Frontal cortex (tissue), 4 donors: ENCODE measurements at places on chromosomes 4 and X.

DNA sequence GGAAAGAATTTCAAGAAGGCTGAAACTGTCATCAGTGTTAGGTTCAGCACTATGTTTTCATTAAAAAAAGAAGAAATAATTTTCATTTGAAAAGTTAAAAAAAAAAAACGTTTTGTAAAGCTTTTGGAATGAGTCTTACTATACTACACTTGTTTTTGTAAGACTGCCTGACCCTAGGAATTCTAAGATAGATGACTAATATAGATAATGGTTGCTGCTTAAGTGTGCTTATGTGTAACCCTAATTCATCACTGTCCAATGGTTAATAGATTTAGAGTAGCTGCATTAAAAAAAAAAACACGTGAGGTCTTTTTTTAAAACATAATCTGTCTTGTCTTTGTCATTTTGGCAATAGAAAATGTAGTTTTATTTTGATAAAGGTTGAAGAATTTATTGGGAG is 323.2 kb downstream of the IL1RAPL1 start:
- no peak for DNase-seq

- no peak for DNase-seq
Measured at GRCh38 chrX:95974096-95974470, 710.6 kb upstream of the DIAPH2 start.

GRCh38 chrX:43958529-43958928 is 14.7 kb downstream of the NDP start:
- no peak for DNase-seq

GRCh38 chrX:21932292-21933002 is 8.1 kb upstream of the SMS start:
- no peak for DNase-seq

DNA sequence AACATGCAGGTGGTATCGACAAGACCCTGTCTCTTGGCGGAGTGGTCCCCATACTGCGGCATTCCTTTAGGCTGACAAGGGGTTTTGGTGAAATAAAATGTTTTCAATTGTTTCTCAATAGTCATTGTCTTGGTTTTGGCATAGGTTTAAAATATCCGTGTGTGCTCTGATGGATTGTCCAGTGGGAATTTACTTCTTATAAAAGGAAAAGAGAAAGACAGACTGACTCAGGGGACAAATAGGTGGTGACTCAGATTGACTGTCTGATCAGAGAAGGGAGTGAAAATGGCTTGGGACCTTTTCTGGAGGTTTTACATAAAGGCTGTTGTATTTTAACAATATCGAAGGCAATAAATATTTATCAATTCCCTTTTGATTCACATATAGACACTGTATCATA is 129.8 kb downstream of the SORBS2 start:
- DNase-seq: no peak

GRCh38 chrX:136147315-136147901 is at the start of gene FHL1:
Gene FHL1 (plus strand): TSS chrX:136147533.
- DNase-seq: peak; percentile 66

DNA sequence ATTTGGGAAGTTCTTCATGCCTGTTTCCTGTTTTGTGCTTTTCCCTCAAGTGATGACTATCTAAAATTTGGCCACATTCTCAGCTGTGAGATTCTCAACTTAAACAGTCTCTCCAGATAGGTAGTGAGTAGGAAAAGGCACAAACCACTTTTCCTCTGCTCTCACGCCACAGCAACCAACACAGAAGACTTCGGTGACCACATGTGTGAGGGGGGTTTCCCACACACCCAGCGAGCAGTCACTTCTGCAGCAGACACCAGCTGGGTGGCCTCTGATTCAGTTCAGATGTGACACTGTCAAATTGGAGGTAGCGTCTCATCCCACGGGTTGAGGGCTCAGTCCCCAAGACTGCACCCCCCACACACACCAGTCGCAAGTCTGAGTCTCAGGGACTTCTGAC is 25.1 kb upstream of the CLDN34 start:
- DNase-seq: no peak

- no peak for DNase-seq
Measured at GRCh38 chr4:153293742-153294057, 50.8 kb upstream of the MND1 start.

DNA sequence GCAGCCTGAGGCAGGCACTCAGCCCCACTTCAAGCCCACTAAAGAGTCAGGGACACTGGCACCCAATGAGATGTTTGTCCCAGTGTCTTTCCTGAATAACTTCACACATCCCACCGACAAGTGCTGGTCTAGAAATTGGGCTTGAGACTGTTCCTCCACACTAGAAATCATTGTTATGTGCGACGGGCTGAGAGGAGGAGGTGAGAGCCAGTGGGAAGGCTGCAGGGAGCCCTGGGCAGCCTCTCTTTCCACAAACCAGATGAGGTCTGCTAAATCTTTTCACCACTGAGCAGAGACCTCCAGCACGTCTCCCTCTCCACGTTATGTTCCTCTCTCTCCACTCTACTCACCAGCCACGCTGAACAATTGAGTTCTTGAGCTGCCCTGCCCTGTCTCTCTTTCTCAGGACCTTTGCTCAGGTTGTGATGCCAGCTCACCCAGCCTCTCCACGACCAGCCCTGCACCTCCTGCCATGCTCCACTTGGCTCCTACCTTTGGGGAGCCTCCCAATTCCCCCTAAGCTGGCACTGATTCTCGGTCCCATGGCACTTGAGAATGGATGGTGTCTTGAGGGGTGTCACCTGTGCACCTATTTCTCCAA is 8.4 kb downstream of the SCD5 start:
- no peak for DNase-seq

- DNase-seq: no peak
Measured at GRCh38 chr4:3335385-3335784, 42.6 kb downstream of the RGS12 start.

DNA sequence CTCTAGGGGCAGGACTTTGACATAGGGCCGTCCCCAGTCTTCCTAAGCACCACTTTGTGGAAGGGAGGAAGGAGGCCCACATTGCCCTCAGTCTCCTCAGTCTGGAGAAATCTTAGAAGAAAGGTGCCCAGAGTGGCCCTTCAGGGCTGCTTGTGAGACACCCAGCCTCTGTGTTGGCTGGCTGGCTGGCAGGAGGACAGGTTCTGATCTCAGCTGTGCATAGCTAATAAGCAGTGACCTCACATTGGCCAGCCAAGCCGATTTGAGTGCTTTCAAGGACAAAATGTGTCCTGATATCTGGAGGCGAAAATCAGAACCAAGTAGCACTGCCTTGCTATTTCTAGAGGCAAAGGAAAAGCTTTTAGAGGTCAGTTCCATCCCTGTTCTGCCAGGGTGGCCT is 211.5 kb downstream of the BCOR start:
- no peak for DNase-seq

GRCh38 chr4:173281406-173282255 is 52.5 kb downstream of the HMGB2 start:
- DNase-seq: no peak

- no peak for DNase-seq
Measured at GRCh38 chr4:113541933-113542332, 219.6 kb downstream of the CAMK2D start.

- DNase-seq: no peak
Measured at GRCh38 chrX:64427281-64427680, 32.0 kb upstream of the MTMR8 start.

DNA sequence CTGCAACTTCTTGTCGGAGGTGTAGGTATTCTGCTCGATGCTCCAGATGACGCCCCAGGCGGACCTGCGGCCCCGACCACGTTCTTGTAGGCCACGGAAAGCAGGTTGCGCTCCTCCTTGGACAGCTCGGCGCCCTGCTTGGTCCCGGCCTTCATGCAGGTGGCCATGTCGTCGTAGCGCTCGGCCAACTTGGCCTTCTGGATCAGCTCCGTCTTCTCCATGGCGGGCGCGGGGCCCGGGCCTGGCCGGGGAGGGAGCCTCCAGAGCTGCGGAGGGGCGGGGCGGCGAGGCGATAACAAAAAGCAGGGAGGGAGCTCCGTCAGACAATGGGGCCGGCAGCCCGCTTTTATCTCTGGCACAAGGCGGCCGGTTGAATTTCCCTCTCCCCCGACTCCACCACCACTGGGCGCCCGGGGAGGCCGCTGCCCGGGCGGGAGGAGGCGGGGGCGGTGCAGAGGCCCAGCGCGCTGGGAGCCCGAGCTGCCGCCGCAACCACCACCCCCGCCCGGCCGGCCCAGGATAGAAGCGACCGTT is 28.3 kb upstream of the DRP2 start:
- peak; percentile 21 for DNase-seq

DNA sequence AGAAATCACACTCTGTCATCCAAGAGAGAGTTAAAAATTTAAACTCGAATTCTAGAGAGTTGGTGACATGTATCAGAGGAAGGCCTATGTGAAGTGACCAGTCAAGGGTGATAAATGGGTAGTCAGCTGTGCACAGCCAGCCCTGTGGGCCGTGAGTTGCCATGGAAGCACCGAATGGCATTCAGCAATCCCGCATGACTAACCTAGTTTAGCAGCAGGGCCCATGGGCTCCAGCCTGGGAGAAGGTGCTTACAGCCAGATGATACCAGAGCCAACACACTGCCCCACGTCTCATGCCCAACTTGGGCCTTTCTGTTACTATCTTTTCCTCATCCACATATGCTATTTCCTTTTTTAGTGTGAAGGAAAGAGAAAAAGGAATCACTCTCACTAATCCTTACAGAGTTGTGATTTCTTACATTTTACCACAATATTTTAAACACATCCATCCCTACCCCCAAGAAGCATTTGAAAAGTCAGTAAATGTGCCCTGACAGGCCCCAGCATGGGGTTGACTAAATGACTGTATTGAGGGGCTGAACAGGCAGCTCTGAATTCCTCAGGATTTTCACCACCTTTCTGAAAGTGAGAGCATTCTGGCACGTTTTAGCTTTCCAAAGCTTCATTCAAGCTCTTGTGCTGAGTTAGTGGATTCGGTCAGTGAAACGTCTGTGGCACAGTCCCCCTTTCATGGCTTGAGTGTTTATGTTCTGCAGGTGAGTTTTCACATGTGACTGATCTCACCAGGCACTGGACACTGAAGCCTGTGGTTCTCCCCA is 104.2 kb downstream of the AFF1 start:
- no peak for DNase-seq

DNA sequence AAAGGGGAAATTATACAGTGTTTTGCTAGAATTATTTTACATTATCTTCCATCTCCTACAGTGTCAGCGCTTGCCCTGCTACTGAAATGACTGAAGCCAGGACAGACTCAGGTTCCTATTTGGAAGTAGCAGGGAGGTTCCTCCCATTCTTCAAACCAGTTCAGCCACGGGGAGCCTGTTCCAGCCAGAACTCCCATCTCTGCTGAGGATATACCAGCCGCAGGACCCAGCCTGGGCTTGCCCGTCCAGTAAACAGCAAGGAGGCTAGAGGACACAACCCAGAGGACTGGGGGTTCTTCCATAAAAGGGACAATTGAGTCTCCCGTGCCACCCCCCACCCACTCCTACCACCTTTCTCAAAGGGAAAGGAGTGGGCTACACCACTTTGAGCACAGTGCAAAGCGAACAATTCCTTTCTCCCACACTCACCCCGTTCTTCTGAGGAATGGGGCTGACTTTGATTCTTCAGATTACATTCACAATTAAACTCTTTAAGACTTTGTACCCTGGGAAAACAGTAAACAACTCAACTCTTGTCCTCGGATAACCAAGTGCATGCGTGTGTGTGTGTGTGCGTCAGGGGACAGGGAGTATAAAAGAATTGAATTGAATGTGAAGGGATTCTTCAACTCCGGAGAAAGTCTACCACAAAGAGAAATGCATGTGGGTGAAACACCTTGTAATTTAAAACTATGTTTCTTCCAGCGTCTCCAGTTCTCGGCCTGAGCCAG is 31.0 kb upstream of the PPARGC1A start:
- DNase-seq: no peak

DNA sequence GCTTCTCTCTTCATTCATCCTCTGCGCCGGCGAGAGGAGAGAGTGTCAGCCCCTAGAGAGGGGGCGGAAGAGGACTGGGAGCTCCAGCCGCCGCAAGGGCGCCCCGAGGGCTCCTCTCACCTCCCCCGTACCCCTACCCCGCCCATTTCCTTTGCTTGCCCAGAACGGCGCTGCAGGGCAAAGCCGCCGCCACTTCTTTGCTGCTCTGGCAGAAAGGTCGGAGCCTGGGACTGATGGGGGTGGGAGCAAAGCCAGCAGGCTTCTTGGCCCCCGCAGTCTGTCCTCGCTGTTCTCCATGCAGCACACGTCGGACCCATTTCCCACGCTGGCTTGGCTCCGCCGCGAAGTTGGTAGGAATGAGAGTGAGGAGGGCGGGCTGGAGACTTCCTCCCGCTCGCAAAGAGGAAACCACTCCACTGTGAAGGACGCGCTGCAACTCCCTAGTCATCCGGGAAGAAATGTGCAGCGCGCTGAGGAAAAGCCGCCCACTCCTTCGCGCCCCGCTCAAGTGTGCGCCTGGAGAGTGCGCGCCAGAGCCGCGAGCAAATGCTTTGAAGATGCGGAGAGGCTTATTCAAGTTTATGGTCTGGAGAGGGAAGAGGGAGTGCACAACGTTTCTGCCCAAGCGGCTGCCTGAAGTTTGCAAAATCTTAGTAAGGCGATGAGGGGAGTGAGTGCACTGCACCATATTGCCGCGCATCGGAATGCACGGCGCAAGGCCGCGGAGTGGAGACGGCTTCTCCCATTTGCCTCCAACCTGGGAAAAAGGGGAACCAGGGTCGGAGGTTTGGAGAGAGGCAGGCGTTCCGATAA is 2.8 kb upstream of the PCDH7 start:
- peak; percentile 42 for DNase-seq

- DNase-seq: no peak
Measured at GRCh38 chrX:131752493-131753198, 208.8 kb downstream of the OR13H1 start.

DNA sequence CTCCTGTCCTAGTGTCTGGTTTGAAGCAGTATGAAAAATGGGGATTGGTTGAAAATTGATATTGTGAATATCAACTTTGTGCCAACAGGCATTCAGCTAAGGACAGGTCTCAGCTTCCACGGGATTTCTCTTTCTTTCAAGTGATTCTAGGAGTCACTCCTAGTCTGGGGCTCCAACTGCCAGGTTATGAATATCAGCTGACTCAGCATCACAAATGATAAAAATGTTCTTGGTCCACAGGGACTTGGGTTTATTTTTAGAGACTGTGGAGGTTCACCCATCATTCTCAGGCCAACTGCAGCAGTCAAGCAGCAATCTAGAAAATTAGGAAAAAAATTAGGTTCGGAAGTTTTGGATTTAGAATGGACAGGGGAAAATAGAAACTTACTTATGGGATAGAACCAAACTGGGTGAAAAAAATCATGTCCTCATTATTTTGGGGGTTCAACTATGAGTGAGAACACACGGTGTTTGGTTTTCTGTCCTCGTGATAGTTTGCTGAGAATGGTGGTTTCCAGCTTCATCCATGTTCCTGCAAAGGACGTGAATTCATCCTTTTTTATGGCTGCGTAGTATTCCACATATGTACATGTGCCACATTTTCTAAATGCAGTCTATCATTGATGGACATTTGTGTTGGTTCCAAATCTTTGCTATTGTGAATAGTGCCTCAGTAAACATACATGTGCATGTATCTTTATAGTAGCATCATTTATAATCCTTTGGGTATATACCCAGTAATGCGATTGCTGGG is 29.0 kb upstream of the TCP11X1 start:
- no peak for DNase-seq

DNA sequence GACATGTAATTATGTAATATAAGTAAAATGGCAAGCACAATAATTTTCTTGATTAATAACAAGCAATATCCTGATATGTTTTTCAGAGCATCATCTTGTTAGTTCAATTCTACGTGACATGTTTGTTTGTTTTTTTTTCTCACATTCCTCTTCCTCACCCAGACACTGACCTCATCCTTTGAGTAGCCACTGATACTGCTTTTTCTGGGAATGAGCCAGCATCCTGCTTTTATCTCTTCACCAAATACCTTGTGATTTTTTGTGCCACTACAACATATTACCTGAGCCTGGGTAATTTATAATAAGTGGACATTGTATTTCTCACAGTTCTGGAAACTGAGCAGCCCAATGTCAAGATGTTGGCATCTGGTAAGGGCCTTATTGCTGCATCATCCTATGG is 484.0 kb downstream of the NAF1 start:
- no peak for DNase-seq
